ENCODE measurements at places on chromosomes 1 and 21. TPM values are rescaled to one million over a fixed set of nuclear protein-coding genes. Genes with fewer than 3 reads are reported as not detected.

DNA sequence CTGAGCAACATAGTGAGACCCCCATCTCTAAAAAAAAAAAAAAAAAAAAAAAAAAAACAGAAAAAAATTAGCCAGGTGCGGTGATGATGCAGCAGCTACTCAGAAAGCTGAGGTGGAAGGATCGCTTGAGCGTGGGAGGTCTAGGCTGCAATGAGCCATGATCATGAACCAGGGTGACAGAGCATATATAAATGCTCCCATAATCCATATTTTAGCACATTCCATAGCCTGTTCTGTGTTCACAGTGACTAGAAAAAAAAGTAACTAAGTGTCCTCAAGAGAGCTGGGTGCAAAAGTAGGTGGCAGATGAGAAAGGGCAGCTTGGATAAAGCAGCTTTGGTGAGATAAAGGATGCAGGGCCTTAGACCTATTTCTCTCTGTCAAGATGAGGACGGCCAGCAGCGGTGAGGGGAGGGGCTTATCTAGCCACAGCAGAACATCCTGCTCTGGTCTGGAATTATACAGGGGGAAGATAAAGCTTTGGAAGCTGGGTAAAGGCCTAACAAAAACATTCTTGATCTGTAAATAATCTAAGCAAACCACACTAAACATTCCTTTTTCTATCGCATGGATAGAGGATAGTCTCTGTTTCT is 205.3 kb downstream of the DAB1 start:
- DNase-seq = no peak

GRCh38 chr1:25204797-25205480 is 27.4 kb downstream of the SYF2 start:
- no peak for DNase-seq

DNA sequence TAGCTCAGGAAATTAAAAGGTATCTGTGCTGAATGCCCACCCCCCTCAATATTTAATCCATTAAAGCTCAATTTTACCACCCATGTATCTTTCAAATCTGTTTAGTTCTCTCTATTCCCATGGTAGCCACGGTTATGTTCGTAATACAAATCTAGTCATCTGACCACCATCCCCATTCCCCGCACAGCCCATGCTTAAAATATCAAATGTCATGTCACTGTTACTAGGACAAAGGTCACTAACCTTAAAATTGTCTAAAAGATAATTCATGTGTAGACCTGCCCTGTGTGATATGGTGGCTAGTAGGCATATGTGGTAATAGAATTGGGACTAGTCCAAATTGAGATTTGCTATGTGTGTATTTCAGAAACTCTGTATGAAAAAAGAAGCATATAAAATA is 728.5 kb upstream of the B3GALT2 start:
- no peak for DNase-seq

LRRC8C gene
- polyA plus RNA-seq = 6.8 TPM

Measured in left kidney (tissue), 8 donors.